ENCODE measurements at places on chromosomes 7 and 10.

DNA sequence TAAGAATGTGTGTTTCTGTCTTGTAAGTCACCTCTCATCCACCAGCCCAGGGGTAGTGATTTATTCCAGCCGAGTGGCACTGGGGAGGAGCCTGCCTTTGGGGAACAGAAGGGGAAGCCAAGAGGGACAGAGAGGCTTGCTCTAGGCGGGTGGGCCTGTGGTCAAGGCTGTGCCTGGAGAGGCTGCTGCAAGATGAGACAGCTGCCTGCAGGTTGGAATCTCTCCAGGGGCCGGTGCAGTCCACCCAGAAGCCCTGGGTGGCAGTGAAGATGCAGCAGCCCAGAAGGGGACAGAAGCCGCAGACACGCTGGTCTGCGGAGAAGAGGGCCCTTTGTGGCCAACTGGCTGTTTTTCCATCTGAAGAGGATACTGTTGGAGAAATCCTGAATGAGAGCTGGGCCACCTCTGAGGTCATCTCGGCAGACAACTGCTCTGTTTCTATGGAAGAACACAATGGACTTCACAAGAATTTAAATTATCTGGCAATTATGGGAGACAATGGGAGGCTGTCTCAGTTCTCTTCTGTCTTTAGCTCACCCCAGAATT, 175.7 kb downstream of the GFRA1 start:
- no peak for DNase-seq

DNA sequence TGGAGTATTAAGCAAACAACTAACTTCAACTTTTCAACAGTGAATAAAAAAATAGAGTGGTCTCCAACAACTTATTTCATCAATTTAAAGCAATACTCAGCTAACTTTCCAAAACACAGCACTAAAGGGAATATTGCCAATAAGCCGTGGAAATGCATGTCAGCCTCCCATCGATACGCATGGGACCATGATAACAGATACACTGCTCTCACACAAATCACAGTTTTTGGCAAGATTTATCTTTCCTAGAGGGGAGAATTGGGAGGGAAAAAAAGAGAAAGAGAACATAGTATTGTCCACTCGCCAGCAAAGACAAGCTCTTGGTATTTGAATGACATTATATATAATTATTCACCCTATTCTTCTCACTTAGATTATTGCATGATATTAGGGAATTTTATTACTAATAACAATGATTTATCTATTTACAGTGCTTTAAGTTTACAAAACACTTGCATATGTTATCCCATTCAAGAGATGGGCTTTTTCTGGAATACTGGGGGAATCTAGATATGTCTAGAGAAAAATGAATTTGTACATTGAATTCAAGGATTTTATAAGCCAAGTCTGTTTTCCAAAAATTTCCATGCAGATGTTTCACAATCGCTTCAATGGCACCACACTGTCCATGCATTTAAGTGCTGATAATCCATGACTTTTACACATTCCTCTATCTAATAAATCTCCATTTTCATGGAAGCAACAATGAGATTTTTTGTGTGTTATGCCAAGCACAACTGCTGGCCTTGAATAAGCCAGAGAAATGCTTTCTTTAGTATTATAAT, 194.0 kb upstream of the MGMT start:
- DNase-seq, result no peak

DNA sequence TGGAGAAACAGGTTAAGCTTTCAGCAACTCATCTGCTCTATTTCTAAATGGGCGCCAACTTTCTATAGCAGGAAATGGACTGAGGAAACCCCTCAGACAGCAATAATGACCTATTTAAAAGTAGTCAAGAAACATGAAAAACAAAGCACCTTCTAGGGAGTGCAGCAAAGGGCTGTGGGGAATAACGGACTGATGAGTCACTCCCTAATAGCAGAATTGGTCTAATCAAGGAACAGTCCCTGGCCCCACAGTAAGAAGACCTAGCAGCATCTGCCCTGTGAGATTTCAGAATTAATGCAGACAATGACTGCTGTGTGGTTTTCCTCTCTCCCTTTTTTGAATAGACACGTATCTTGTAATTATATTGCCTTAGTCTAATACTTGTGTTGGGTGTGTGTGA, 602.9 kb downstream of the IPMK start:
- no peak for DNase-seq

DNA sequence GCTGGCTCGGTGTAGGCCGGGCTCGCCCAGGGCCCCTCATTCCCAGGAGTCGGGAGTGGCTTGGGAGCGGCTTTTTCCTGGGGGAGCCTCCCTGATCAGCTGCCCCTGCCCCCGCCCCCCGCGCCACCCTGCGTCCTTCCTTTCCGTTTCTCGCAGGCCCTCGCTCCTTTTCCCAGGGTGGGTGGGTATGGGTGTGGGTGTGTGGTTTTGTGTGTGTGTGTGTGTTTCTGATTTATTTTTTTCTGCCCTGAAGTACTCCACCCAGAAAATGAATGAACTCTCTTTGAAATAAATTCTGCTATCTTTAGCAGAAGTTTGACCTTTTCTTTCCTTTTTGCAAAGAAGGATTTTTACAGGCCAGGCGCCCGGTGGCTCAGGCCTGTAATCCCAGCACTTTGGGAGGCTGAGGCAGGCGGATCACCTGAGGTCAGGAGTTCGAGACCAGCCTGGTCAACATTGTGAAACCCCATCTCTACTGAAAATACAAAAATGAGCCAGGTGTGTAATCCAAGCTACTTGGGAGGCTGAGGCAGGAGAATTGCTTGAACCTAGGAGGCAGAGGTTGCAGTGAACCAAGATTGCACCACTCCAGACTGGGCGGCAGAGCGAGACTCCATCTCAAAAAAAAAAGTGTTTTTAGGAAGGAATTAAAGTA, 30.0 kb upstream of the AP5Z1 start:
- DNase-seq, result no peak

GRCh38 chr10:33106767-33107166, 148.7 kb upstream of the ITGB1 start:
- no peak for DNase-seq
